ENCODE measurements at places on chromosomes 13 and 19. TPM values are rescaled to one million over a fixed set of nuclear protein-coding genes. Genes with fewer than 3 reads are reported as not detected.

- H3K4me3 ChIP-seq = no peak overlapping the region
- no peaks in the 10 kb centered on the region for H3K4me1 ChIP-seq
- DNase-seq = no peak
- H3K36me3 ChIP-seq = no peaks in the 10 kb centered on the region
- H3K27me3 ChIP-seq = no peaks in the 10 kb centered on the region
These were observed 61.7 kb downstream of the TDRD12 start for GRCh38 chr19:32781280-32781679.

GRCh38 chr19:7211191-7211951, 82.8 kb downstream of the INSR start:
- DNase-seq = no peak
- no peaks in the 10 kb centered on the region for H3K27me3 ChIP-seq
- H3K36me3 ChIP-seq = no peaks in the 10 kb centered on the region
- H3K4me3 ChIP-seq = peak overlapping the region; percentile 7
- no peaks in the 10 kb centered on the region for H3K4me1 ChIP-seq
- no peak overlapping the region for H3K27ac ChIP-seq

The BORA gene
- 5.3 TPM for total RNA-seq

The ZNF528 gene
- 20.5 TPM for total RNA-seq

Data from breast epithelium (tissue), 4 donors.